Fibroblast of lung (primary cell): ENCODE measurements at places on chromosomes 6 and 20.

GRCh38 chr6:86459978-86460377 is 477.4 kb upstream of the HTR1E start:
- H3K36me3 ChIP-seq, result no peaks in the 10 kb centered on the region
- DNase-seq, result no peak
- H3K4me1 ChIP-seq, result no peaks in the 10 kb centered on the region
- H3K27ac ChIP-seq, result no peak overlapping the region
- no peak overlapping the region for H3K4me3 ChIP-seq

GRCh38 chr6:8082954-8083858 is 19.0 kb upstream of the BLOC1S5 start:
- peak; percentile 84 for DNase-seq
- no peak overlapping the region for H3K4me3 ChIP-seq
- peak overlapping the region; percentile 63 for H3K27ac ChIP-seq
- no peaks in the 10 kb centered on the region for H3K36me3 ChIP-seq
- H3K4me1 ChIP-seq, result peaks cover 24% of the 10 kb centered on the region
- no peaks in the 10 kb centered on the region for H3K27me3 ChIP-seq

DNA sequence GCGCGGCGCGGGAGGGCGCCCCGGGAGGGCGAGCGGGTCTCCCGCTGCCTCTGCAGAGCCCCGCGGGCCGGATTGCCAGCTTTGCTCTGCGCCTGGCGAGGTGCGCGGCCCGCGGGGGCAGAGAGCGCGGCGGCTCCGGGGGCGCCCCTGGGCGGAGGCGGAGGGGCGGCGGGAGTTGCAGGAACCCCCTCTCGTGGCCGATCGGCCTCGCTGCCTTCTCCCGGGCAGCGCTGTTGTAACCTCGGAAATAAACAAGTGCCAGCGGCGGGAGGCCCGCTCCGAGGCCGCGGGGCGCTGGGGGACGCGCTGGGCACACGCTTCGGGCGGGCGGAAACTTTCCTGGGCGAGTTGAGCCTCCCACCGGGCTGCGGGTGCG is 1.2 kb downstream of the CDH4 start:
- H3K36me3 ChIP-seq, result peaks cover 5% of the 10 kb centered on the region
- H3K4me1 ChIP-seq, result peaks cover 9% of the 10 kb centered on the region
- H3K27me3 ChIP-seq, result peaks cover 8% of the 10 kb centered on the region
- peak overlapping the region; percentile 65 for H3K27ac ChIP-seq
- peak; percentile 51 for DNase-seq

DNA sequence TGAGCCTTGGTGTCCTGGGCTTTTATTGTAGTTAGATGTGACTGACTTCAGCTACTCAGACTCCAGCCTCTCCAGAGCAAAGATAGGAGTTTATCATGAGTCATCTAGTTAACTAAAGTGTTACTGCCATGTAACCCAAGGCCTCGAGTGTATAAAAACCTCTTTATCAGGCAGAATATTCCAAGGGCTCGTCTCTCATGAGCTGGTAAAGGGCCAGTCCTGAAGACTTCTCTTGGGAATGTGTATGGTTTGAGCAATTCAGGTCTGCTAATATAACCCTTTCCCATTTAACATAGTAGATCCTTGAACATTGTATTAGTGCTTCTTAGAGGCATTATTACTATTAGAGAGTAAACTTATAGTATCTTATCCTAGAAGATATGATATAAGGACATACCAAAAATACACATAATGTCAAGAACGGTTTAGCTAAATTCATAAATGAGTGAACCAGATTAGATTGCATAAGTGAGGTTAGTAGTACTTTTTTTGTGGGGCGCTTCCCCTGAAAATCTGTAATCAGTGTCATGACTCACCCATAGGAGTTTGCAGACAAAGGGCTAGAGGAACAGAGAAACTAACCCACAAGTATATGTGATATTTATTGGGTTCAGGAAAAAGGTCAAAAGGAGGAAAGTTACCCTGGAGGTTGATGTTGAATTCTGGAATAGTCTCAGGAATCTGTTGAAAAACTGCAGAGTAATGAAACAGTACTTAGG is 16.0 kb downstream of the DSE start:
- H3K36me3 ChIP-seq, result no peaks in the 10 kb centered on the region
- H3K4me1 ChIP-seq, result peaks cover 28% of the 10 kb centered on the region
- peak; percentile 66 for DNase-seq
- H3K27me3 ChIP-seq, result no peaks in the 10 kb centered on the region
- peak overlapping the region; percentile 34 for H3K27ac ChIP-seq

GRCh38 chr6:63975699-63976098 is 340.1 kb downstream of the PHF3 start:
- peak; percentile 17 for DNase-seq
- no peaks in the 10 kb centered on the region for H3K27me3 ChIP-seq
- no peaks in the 10 kb centered on the region for H3K36me3 ChIP-seq
- no peak overlapping the region for H3K4me3 ChIP-seq
- no peaks in the 10 kb centered on the region for H3K4me1 ChIP-seq
- H3K27ac ChIP-seq, result no peak overlapping the region

- H3K4me1 ChIP-seq, result no peaks in the 10 kb centered on the region
- H3K36me3 ChIP-seq, result no peaks in the 10 kb centered on the region
- peaks cover 7% of the 10 kb centered on the region for H3K27me3 ChIP-seq
- H3K27ac ChIP-seq, result no peak overlapping the region
- H3K4me3 ChIP-seq, result no peak overlapping the region
Measured at GRCh38 chr6:37614491-37614890, 83.2 kb downstream of the MDGA1 start.

DNA sequence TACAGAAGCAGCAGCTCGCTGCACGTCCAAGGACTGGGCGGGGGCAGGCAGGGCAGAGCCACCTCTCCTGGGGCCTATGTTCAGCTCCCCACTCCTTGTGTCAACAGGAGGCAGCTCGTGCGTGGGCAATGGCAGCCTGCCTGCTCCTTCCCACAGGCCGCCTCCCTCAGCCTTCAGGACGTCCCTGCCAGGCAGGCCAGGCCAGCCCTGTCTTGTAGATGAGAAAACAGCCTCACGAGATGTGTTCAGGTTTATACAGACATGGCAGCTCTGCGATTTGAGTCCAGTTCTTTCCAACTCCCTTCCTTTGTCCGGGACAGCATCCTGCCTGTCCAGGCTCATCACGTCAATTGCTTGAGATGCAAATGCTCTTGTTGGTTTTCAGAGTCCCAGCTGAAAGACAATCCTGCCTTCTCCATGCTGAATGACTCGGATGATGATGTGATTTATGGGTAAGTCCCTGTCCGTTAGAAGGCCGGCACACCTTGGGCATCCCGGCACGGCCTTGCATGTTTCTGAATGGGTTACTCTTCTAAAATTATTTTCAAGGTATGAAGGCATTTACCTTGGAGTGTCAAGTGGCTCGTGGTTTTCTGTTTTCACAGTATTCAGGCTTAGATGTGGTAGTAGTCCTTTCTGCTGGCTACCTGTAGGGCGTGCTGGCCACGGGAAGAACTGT is 13.5 kb downstream of the DYNLT1 start:
- H3K4me3 ChIP-seq, result no peak overlapping the region
- peak overlapping the region; percentile 86 for H3K27ac ChIP-seq
- H3K27me3 ChIP-seq, result no peaks in the 10 kb centered on the region
- H3K4me1 ChIP-seq, result peaks cover 12% of the 10 kb centered on the region
- peak; percentile 60 for DNase-seq

DNA sequence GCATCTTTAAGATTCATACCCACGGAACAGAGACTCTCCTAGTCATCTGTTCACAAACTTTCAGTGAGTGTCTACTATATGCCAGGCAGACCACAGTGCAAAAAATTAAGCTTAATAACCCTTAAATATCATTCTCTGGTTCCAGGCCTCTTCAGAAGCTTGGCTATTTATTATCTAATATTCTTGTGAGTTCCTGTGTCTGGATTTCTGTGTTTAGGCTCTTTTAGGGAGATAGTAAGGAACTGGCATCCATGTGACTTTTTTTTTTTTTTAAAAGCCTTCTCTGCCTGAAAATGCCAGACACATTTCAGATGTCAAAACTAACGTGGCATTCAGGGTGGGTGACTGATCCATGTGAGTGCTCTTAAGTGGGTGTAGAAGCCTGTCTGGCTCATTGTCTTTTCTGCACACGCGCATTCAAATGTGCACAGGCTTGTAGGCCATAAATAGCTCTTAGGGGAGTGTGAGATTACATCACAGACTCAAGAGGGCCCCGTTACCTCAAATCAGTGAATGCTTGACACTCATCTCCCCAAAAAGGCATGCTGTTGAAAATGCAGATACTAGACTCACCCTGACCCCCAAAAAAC is 141.9 kb downstream of the GMPR start:
- H3K4me3 ChIP-seq, result no peak overlapping the region
- H3K36me3 ChIP-seq, result no peaks in the 10 kb centered on the region
- no peaks in the 10 kb centered on the region for H3K4me1 ChIP-seq

DNA sequence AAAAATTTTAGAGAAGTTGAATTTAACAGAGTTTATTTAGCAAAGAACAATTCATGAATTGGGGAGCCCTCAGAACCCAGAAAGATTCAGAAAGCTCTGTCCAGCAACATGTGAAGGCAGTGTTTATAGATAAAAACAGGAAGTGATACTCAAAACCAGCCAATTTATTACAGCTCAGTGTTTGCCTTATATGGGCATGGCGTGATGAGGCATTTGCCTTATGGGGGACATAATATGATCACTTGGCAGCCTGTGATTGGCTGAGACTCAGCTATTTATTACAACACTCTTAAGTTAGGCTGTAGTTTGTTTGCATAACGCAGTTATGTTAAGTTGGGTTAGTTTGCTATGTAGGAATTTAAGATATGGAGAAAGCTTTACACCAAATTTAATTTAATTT is 11.5 kb downstream of the HLA-DPA1 start:
- H3K4me1 ChIP-seq, result no peaks in the 10 kb centered on the region
- no peak for DNase-seq
- H3K36me3 ChIP-seq, result no peaks in the 10 kb centered on the region
- no peak overlapping the region for H3K4me3 ChIP-seq
- H3K27ac ChIP-seq, result no peak overlapping the region

DNA sequence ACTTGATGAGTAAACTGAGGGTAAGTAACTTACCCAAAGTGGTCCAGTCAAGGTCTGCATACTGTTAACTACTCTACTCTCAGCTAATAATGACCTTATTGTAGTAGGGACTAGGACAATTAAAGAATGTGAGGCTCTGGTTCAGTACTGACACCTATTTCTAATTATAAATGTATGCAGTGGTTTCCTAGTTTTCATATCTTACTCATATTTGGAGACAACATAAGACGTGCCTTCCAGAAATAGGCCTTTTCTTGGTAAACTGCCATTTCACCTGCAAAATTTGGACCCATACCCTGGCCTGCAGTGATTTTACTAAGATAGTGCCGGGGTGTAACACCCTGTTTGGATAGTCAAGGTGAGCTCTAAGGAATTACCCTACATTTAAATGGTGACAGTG is 24.7 kb downstream of the GJA1 start:
- H3K4me3 ChIP-seq, result no peak overlapping the region
- no peak overlapping the region for H3K27ac ChIP-seq
- no peaks in the 10 kb centered on the region for H3K4me1 ChIP-seq

DNA sequence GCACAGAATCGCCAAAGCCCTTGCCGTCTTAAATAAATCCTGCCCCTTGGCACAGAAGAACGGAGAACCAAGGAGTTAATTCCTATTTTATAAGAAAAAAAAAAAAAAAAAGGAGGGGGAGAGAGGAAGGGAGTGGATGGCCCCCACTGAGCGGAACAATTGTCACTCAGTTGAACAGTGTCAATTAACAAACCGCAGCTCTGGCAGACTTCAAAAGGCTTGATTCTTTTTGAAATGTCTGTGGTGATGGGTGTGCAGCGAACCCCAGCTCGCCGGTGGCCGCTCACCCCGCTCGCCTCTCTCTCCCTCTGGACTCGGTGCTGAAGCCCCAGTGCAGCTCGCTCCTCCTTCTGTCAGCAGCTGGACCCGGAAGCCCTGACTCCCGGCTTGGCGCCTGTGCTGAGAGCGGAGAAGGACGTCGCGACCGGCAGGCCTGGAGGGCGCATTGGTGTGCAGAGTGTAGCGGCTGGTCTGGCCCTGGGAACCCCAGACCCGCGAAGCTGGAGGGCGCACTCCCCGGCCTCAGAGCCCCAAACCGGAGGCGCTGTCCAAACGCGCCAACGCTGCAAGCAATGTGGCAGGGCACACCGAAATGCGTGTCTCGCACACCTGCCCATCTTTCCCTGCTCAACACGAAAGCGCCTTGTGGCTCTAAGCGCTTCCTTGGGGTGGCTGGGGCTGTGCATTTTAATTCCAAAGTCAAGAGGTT is 3.4 kb downstream of the LINC00237 start:
- H3K27me3 ChIP-seq, result peaks cover 82% of the 10 kb centered on the region
- no peak overlapping the region for H3K27ac ChIP-seq
- H3K36me3 ChIP-seq, result no peaks in the 10 kb centered on the region
- H3K4me1 ChIP-seq, result no peaks in the 10 kb centered on the region

DNA sequence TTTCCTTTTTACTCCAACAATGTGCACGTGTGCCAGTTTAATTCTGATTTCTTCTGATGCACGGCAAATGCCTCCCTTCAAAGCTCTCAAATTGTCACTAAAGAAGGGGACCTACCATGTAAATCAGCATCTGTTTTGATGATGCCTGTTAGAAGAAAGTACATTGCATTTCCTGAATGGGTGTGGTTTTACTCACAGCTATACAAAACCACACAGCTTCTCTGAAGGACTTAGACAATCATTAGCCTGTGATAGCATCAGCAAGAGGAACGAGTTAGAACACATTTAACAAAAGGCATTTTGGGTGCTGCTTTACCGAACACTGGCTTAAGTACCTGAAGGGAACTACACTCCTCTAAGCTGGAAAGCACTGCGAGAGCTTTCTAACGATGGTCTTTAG is 109.4 kb downstream of the ATXN1 start:
- H3K27ac ChIP-seq, result no peak overlapping the region
- peaks cover 2% of the 10 kb centered on the region for H3K36me3 ChIP-seq
- DNase-seq, result no peak
- no peaks in the 10 kb centered on the region for H3K4me1 ChIP-seq

- no peaks in the 10 kb centered on the region for H3K4me1 ChIP-seq
- no peak overlapping the region for H3K4me3 ChIP-seq
- H3K27ac ChIP-seq, result no peak overlapping the region
- no peaks in the 10 kb centered on the region for H3K36me3 ChIP-seq
Measured at GRCh38 chr6:70113171-70113570, 189.7 kb downstream of the COL9A1 start.

- DNase-seq, result peak; percentile 94
- H3K4me3 ChIP-seq, result no peak overlapping the region
- H3K4me1 ChIP-seq, result peaks cover 9% of the 10 kb centered on the region
- H3K36me3 ChIP-seq, result no peaks in the 10 kb centered on the region
- no peaks in the 10 kb centered on the region for H3K27me3 ChIP-seq
Measured at GRCh38 chr6:25193460-25194171, 85.6 kb upstream of the CARMIL1 start.

GRCh38 chr6:1856381-1856780 is 246.7 kb downstream of the FOXC1 start:
- no peak overlapping the region for H3K27ac ChIP-seq
- H3K36me3 ChIP-seq, result no peaks in the 10 kb centered on the region
- peak; percentile 39 for DNase-seq
- no peaks in the 10 kb centered on the region for H3K27me3 ChIP-seq
- no peak overlapping the region for H3K4me3 ChIP-seq

DNA sequence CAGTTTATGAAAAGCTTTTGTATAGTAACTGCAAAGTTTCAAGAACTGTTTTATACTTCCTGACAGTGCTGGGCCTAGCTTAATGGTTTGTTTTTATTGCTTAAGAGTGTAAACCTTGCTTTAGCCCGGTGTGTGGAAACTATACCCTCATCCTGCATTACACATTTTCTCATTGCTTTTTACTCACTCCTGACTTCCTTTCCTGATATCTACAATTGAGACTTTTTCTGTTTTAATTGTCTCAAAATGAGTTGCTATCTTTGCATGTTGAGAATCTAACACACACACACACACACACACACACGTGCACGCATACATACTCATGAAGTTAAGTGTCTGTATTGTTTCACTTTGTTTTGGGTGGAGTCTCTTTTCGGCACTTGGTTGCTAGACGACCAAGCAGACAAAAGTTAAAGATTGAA is 16.7 kb downstream of the BMP2 start:
- H3K27ac ChIP-seq, result no peak overlapping the region
- no peaks in the 10 kb centered on the region for H3K27me3 ChIP-seq
- no peaks in the 10 kb centered on the region for H3K36me3 ChIP-seq
- no peak overlapping the region for H3K4me3 ChIP-seq
